Parietal lobe (tissue), 2 donors: ENCODE measurements at places on chromosomes 5 and 9. TPM values are rescaled to one million over a fixed set of nuclear protein-coding genes. Genes with fewer than 3 reads are reported as not detected.

The RALGDS gene
- total RNA-seq, result 196 TPM

The EDIL3 gene
- total RNA-seq, result 56.7 TPM

The C9orf40 gene
- total RNA-seq, result 7.8 TPM

The BNC2 gene
- total RNA-seq, result 0.31 TPM
